Epithelial cell of esophagus (primary cell): ENCODE measurements at places on chromosomes 2 and 18.
A peak's percentile ranks its signal among the peaks of the same experiment; 100 is the strongest.

- DNase-seq = no peak
Observed at GRCh38 chr2:24559473-24560113, 68.5 kb downstream of the NCOA1 start.

GRCh38 chr2:79580175-79580574 lies 67.3 kb downstream of the CTNNA2 start:
- DNase-seq = no peak

- DNase-seq = no peak
Observed at GRCh38 chr2:164621764-164622105, 453 bp upstream of the GRB14 start.

DNA sequence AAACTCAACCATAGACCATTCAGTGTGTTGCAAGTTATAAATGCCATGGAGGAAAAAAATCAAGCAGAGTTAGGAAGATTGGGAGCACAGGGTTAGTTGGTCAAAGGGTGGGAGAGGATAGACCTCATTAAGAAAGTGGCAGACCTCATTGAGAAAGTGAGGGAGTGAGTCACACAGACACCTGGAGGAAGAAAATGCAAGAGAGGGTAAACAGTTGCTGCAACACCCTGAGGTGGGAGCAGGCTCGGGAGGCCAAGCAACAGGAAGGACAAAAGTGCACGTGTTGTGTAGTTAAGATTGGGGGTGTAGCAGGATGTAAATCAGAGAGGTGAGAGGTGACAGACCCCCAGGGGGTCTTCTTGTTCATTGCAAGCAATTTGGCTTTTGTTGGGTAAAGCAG lies 6.4 kb downstream of the IL1RL1 start:
- DNase-seq = peak; percentile 88
